ENCODE measurements at places on chromosomes 4 and X. TPM values are rescaled to one million over a fixed set of nuclear protein-coding genes. Genes with fewer than 3 reads are reported as not detected.

The SLITRK2 gene
- not detected for total RNA-seq

The TCEAL2 gene
- not detected for total RNA-seq

The GRIA2 gene
- total RNA-seq, result not detected

The DGAT2L6 gene
- total RNA-seq, result not detected

The CT45A10 gene
- 0.51 TPM for total RNA-seq

The TLR2 gene
- 0.85 TPM for total RNA-seq

The GPR34 gene
- not detected for total RNA-seq
